ENCODE measurements at places on chromosomes 7 and 10. TPM values are rescaled to one million over a fixed set of nuclear protein-coding genes. Genes with fewer than 3 reads are reported as not detected.

DNA sequence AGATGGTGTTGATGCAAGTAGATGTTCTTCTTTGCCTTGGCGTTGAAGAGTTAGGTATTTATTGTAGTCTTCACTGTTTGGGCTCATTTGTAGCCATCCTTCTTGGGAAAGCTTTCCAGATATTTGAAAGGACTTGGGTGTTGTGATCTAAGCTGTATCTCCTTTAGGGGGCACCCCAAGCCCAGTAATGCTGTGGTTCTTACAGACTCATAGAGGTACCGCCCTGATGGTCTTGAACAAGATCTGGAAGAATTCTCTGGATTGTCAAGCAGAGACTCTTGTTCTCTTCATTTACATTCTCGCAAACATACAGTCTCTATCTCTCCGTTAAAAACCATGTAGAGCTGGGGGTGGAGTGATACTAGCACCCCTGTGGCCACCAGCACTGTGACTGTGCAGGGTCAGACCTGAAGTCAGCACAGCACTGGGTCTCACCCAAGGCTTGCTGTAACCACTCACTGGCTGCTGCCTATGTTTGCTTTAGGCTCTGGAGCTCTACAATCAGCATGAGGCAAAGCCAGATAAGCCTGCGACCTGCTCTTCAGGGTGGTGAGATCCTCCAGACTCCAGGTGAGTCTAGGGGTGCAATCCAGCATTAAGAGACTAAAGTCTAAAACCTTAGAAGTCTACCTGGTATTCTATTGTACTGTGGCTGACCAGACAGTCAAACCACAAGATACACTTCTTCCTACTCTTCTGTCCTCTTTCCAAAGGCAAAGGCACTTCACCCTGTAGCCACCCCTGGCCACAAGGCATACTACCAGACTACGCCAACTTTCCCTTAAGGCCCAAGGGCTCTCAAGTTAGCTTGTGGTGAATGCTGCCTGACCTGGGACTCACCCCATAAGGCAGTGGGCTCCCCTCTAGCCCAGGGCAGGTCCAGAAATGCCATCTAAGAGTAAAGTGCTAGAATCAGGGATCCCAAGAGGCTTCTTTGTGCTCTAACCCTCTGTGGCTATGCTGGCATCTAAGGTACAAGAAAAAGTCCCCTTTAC, 209.7 kb upstream of the TMEM196 start:
- H3K27me3 ChIP-seq, result no peaks in the 10 kb centered on the region
- no peak overlapping the region for H3K27ac ChIP-seq
- H3K4me3 ChIP-seq, result no peak overlapping the region
- DNase-seq, result no peak

Gene BMPER
- total RNA-seq, result not detected

DNA sequence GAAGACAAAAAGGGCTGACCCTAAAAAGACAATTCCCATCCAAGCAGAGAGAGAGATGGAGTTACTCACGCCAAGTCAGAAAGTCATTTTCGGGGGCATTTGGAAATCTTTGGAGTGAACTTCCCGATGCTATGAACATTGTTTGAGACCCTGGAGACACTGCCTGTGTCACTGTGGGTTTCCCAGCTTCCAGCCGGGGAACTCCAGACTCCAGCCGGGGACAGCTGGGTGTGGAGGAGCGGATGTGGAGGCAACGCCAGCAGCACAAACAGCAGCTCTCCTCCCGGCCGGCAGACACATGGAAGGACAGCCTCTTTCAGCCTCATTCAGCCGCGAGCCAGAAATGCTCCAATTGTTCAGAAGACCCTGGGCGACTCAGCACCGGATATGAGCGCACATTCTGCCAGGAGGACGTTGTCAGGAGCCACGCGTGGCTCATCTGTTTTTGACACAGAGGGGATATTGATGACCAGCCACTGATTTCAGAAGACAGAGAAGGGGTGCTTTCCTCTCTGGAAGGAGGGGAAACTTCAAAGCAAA, 97.6 kb downstream of the PRPF18 start:
- no peak overlapping the region for H3K4me3 ChIP-seq
- no peak for DNase-seq
- H3K27ac ChIP-seq, result no peak overlapping the region
- peaks cover 9% of the 10 kb centered on the region for H3K27me3 ChIP-seq
- no peaks in the 10 kb centered on the region for H3K4me1 ChIP-seq
- H3K36me3 ChIP-seq, result no peaks in the 10 kb centered on the region

GRCh38 chr7:117323851-117324711, 1.2 kb upstream of the WNT2 start:
- no peak overlapping the region for H3K4me3 ChIP-seq
- H3K4me1 ChIP-seq, result no peaks in the 10 kb centered on the region
- DNase-seq, result no peak
- no peaks in the 10 kb centered on the region for H3K36me3 ChIP-seq
- H3K27ac ChIP-seq, result no peak overlapping the region

GRCh38 chr7:83866582-83866981, 217.6 kb upstream of the SEMA3E start:
- no peak for DNase-seq
- H3K27me3 ChIP-seq, result no peaks in the 10 kb centered on the region
- H3K36me3 ChIP-seq, result no peaks in the 10 kb centered on the region
- no peak overlapping the region for H3K27ac ChIP-seq
- no peaks in the 10 kb centered on the region for H3K4me1 ChIP-seq

Gene PITRM1
- total RNA-seq, result 60.7 TPM

Gene OPALIN
- total RNA-seq, result not detected

Gene C10orf105
- total RNA-seq, result not detected

Gene SEPTIN7
- total RNA-seq, result 262 TPM

Gene CFAP58
- not detected for total RNA-seq

- no peak overlapping the region for H3K27ac ChIP-seq
- H3K27me3 ChIP-seq, result no peaks in the 10 kb centered on the region
- peaks cover 74% of the 10 kb centered on the region for H3K36me3 ChIP-seq
Measured at GRCh38 chr10:3119796-3120459, 52.6 kb downstream of the PFKP start.

Gene INTS15
- total RNA-seq, result 49.9 TPM

- DNase-seq, result no peak
- H3K27ac ChIP-seq, result no peak overlapping the region
- no peaks in the 10 kb centered on the region for H3K4me1 ChIP-seq
- no peaks in the 10 kb centered on the region for H3K27me3 ChIP-seq
- no peak overlapping the region for H3K4me3 ChIP-seq
Measured at GRCh38 chr7:3244241-3244814, 56.7 kb upstream of the SDK1 start.

Gene CYP2C18
- total RNA-seq, result not detected

GRCh38 chr10:5629303-5630111, 36.9 kb downstream of the ASB13 start:
- peaks cover 10% of the 10 kb centered on the region for H3K4me1 ChIP-seq
- peak; percentile 71 for DNase-seq
- H3K27me3 ChIP-seq, result peaks cover 5% of the 10 kb centered on the region
- H3K4me3 ChIP-seq, result no peak overlapping the region

Gene HOXA5
- not detected for total RNA-seq

DNA sequence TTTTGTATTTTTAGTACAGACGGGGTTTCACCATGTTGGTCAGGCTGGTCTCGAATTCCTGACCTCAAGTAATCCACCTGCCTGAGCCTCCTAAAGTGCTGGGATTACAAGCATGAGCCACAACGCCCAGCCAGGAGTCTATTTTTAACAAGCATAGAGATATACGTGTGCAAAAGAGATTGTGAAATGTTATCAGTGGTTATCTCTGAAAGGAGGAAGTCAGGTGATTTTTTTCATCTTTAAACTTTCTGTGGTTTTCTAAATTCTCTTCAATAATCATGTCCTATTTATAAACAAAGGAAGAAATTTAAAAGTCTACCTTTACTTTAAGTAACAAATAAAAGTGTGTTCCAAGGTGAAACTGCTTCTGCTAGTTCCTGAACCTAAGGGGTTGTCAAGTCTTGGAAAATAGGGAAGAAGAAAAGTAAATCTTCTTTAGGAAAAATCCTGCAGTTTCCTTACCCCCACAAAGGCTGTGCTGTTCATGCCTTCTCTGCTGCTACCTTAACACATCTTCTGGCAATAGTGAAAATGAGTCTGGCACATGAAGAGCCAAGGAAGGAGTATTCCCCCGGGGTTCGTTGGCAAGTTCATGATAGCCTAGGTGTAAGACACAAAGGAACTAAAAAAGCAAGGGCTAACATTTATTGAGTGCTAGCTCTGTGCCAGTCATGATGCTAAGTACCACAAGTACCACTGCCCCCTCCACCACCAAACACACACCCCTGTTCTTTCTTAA, 51.1 kb downstream of the CYP26A1 start:
- peaks cover 33% of the 10 kb centered on the region for H3K4me1 ChIP-seq
- H3K27ac ChIP-seq, result peak overlapping the region; percentile 33
- DNase-seq, result no peak
- no peaks in the 10 kb centered on the region for H3K27me3 ChIP-seq

GRCh38 chr7:53993224-53993623, 549.0 kb upstream of the VSTM2A start:
- H3K4me3 ChIP-seq, result no peak overlapping the region
- DNase-seq, result no peak
- H3K4me1 ChIP-seq, result no peaks in the 10 kb centered on the region
- no peaks in the 10 kb centered on the region for H3K27me3 ChIP-seq
- no peaks in the 10 kb centered on the region for H3K36me3 ChIP-seq

Gene FAM241B
- 1.8 TPM for total RNA-seq

DNA sequence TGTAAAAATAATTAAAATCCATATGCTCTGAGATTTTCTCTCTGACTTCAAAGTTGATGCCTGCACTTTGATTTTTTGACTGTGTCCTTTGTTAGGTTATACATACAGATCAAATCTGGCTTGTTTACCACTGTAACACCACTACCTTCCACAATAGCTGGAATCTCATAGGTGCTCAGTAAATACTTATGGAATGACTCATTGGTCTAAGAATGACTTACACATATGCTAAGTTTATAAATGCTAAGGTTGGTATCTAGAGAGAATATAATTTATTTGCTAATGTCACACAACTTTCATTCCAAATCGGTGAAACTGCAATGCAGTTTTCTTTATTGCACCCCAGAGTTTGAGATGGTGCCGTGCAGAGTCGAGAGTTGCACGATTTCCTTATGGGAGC, 578.5 kb downstream of the SH2D4B start:
- H3K4me3 ChIP-seq, result no peak overlapping the region
- no peaks in the 10 kb centered on the region for H3K36me3 ChIP-seq
- no peak overlapping the region for H3K27ac ChIP-seq
- H3K27me3 ChIP-seq, result no peaks in the 10 kb centered on the region
- no peaks in the 10 kb centered on the region for H3K4me1 ChIP-seq

GRCh38 chr7:15086131-15086611, 183.6 kb upstream of the DGKB start:
- H3K27me3 ChIP-seq, result no peaks in the 10 kb centered on the region
- H3K4me1 ChIP-seq, result no peaks in the 10 kb centered on the region
- no peaks in the 10 kb centered on the region for H3K36me3 ChIP-seq
- H3K4me3 ChIP-seq, result no peak overlapping the region
- DNase-seq, result no peak
- no peak overlapping the region for H3K27ac ChIP-seq

DNA sequence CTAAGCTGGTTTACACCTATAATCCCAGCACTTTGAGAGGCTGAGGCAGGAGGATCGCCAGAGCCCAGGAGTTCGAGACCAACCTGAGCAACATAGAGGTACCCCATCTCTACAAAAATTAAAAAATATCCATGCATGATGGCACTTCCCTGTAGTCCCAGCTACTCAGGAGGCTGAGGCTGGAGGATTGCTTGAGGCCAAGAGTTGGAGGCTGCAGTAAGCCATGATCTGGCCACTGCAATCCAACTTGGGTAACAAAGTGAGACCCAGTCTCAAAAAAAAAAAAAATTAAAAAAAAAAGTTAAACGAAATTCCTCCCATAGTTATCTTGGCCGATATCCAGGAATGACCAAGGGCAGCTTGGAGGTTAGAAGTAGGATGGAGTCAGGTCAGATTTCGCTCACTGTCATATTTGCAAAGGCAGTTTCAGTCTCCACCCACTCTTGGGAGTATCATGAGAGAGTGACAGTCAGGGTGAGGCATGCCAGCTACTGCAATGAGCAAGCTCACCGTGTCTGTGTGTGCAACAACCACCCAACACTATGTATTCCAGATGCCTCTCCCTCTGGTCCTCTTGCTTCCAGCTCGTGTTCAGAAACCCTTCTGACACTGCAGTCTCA, 6.0 kb upstream of the ZDHHC4 start:
- H3K27me3 ChIP-seq, result peaks cover 3% of the 10 kb centered on the region
- no peak overlapping the region for H3K4me3 ChIP-seq
- peaks cover under 1% of the 10 kb centered on the region for H3K4me1 ChIP-seq
- H3K36me3 ChIP-seq, result no peaks in the 10 kb centered on the region
- DNase-seq, result no peak

GRCh38 chr10:88361494-88361893, 221.6 kb downstream of the RNLS start:
- no peak for DNase-seq
- H3K4me3 ChIP-seq, result no peak overlapping the region
- H3K4me1 ChIP-seq, result no peaks in the 10 kb centered on the region
- no peaks in the 10 kb centered on the region for H3K36me3 ChIP-seq
- no peaks in the 10 kb centered on the region for H3K27me3 ChIP-seq

DNA sequence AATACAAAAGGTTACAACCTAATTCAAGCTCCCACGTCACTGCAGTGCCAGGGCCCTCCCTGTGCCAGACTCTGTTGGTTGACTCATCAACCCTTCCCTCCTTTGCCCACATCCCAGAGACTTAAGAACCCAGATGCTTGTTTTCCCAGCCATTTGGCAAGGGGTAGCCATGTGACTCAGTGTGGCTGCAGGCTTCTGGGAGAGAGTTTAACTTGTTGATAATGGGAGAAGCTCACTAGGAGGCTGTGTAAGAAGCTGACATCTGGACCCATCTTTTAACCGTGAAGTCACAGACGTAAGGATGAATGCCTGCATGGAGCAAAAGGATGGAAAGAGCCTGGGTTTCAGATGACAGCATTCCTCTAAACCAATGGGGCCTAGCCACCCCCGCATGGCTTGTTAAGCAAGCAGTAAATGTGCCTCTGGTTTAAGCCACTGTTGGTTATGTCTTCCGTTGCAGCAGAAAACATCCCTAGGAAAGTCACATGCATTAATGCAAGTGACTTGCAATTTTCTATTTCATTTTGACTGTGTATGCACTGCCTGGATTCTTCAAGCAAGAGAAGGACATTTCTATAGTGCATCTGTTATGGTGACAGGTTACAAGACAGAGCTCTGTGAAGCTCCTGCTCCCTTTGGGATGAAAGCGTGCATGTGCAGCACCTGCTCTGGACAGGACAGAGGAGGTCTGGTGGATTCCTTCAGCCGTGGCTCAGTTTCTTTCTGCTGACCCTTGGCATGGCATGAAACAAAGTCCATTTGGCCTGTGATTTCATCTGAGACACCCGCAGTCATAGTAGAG, 57.5 kb upstream of the CREB5 start:
- no peak for DNase-seq
- peaks cover 11% of the 10 kb centered on the region for H3K27me3 ChIP-seq
- H3K27ac ChIP-seq, result no peak overlapping the region

- no peak overlapping the region for H3K4me3 ChIP-seq
- H3K4me1 ChIP-seq, result no peaks in the 10 kb centered on the region
- H3K27me3 ChIP-seq, result peaks cover 16% of the 10 kb centered on the region
- no peak overlapping the region for H3K27ac ChIP-seq
- no peaks in the 10 kb centered on the region for H3K36me3 ChIP-seq
- DNase-seq, result no peak
Measured at GRCh38 chr10:122571892-122572291, 11.3 kb downstream of the DMBT1 start.

- peaks cover 4% of the 10 kb centered on the region for H3K27me3 ChIP-seq
- no peak overlapping the region for H3K27ac ChIP-seq
- no peak overlapping the region for H3K4me3 ChIP-seq
Measured at GRCh38 chr7:28623105-28623730, 210.9 kb downstream of the CREB5 start.

GRCh38 chr7:94584113-94584512, 71.8 kb downstream of the SGCE start:
- no peak overlapping the region for H3K4me3 ChIP-seq
- H3K27ac ChIP-seq, result no peak overlapping the region
- H3K27me3 ChIP-seq, result no peaks in the 10 kb centered on the region
- no peaks in the 10 kb centered on the region for H3K4me1 ChIP-seq
- no peak for DNase-seq

Data from activated B cell treated with CpG ODN at 0.5 μM for 24 hours (primary cell).